ACHN (cell line): ENCODE measurements at places on chromosomes 7 and 10.
A peak's percentile ranks its signal among the peaks of the same experiment; 100 is the strongest.

GRCh38 chr7:85474234-85474633 is 287.4 kb upstream of the SEMA3D start:
- DNase-seq, result no peak

- no peak for DNase-seq
These were observed 72.9 kb upstream of the LOXL4 start for GRCh38 chr10:98340940-98341310.

DNA sequence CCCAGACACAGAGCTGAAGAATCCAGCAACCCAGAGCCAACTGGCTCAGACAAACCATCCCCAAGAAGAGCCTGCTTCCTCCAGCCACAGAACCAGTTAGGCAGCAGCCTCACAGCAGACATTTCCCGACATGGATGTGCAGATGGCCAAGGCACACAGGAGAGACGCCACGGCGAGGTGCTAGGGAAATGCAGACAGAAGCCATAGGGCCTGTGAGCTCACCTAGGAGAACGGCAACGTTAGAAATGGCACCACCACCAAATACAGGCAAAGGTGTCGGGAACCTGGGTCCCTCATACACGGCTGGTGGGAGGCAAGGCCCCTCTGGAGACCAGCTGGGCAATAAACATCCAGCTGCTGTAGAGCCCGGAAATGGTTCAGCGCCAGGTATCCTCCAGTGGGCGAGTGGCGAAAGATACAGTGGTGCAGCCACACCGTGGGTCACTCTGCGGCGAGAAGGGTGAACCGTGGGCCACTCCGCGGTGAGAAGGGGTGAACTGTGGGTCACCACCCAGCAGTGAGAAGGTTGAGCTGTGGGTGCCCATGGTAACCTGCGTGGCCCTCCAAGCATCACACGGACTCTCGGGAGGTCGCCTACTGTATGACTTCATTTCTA is 31.2 kb downstream of the JAKMIP3 start:
- DNase-seq, result no peak

GRCh38 chr7:148156233-148156632 is 434.3 kb upstream of the C7orf33 start:
- DNase-seq, result no peak

GRCh38 chr10:97498841-97499560 is at the start of gene UBTD1:
TSS of gene UBTD1 (plus strand) at chr10:97498924. CDS start at chr10:97499204, 280 bp downstream.
- no peak for DNase-seq

DNA sequence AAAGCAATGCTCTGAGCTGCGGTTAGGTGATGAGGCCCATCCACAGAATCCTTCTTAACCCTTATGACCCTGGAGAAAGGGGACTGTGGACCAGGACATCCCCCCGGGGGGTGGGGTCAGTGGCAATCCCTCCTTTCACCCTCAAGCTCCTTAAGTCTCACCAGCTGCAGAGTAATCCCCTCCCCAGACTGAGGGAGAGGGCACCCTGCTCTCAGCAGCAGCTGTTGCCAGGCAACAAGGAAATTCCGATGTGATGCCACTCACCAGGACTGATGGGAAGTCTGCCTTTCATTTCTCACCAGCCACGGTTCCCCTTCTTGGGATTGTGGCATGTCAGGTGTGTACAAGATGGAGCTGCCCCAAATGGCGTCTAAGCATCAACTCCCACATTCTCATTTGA is 129.6 kb downstream of the DOCK1 start:
- no peak for DNase-seq

DNA sequence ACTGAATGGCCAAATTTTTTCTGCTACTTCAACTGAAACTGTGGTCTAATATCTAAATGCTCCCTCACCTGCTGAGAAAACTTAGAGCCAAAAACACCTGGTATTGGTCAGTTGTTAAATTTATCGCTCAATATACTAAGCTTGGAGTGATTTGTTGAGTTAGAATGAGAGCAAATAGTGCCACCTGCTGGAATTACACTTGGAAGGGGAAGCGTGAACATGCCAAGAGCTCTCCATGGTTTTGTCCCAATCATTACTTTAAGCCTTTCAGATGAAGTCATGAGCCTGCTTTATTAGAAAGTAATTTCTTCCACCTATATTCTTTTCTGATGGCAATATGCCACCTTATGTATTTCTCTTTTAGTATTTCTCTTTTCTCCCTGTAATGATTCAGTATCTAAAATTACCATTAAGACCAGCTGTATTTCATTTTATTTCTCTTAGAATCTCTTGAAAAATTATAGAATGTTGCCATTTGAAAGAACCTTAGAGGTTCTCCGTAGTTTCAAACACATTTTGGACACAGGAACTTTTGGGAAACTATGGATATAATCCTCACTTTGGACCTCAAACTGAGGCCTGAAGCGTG is 447.8 kb upstream of the C7orf33 start:
- peak; percentile 50 for DNase-seq

DNA sequence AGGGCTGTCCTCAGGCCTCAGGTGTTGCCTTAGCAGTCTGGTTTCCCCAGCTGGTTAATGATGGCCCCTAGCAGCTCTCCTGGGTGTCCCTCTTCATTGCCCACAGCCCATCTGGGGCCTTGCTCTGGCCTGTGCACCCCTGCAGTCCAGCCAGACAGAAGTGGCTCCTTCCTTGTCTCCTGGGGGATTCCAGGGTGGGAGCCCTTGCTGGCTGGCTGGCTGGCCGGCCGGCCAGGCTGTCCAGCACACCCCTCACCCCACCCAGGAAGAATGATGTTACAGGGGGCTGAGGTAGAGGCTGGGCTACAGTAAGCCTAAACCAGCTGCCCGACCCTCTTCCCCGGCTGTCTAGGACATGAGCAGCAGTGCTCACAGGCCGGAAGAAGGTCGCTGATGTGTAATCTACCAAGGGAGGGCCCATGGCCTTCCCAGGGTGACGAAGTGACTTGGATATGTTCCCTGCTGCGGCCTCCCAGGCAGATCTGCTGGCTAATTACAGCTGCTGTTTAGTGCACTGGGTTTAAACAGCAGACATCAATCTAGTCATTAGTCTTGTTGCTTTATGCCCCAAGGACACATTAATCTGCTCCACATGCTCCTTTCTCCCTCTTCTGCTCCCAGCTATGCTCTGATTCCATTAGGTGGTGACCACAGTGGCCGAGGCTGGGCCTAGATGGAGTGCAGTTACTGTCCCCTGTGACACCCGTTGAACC is 53.8 kb upstream of the LRRC4 start:
- no peak for DNase-seq

- DNase-seq, result no peak
These were observed 449.0 kb downstream of the ETV1 start for GRCh38 chr7:13540429-13540828.

- DNase-seq, result peak; percentile 59
These were observed at the start of gene C10orf53 for GRCh38 chr10:49679480-49679893. TSS of gene C10orf53 (plus strand) at chr10:49679651. CDS start at chr10:49679698, 47 bp downstream.

DNA sequence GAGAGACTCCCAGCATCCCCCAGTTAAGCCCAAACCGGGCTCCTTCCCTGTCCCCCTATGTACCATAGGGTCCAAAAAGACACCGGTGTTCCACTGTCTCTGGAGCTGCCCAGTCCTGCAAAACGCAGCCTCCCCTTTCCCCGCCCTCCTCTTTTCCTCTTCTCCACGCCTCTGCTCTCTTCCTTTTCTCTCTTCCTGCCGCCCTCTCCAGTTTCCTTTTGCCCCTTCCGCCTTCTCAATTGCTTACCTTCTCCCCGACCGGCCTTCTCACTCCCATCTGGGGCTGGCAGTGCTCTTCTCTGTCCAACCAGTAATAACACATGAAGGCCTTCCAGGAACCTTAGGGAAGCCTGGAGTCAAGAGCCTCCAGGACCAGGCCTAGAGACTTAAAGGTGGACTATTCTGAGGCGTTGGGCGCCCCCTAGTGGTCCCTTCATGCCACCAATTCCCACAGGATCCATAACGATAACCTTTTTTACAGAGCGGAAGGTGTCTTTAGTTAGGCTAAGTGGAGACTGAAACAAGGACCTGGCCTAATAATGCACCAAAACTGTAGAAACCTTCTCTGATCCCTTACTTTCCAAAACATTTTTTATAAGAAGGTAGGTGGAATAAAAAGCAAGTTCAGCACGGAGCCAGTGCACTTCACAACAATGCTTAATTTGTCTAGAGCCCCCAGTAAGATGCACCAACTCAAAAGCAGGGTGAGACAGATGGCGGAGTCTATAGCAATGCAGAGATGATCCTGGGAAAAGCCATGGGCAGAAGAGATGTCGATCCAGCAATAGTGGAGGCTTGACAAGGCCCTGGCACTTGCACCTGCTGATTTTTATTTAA is 27.2 kb upstream of the MSRB2 start:
- DNase-seq, result peak; percentile 56

- peak; percentile 8 for DNase-seq
These were observed 1272.8 kb downstream of the TYW1 start for GRCh38 chr7:68269405-68269804.
